ENCODE measurements at places on chromosomes 3 and 15. TPM values are rescaled to one million over a fixed set of nuclear protein-coding genes. Genes with fewer than 3 reads are reported as not detected.

The TEX55 gene
- total RNA-seq, result not detected

The FOXL2NB gene
- 5.2 TPM for total RNA-seq

The AMOTL2 gene
- total RNA-seq, result 150 TPM

The PLSCR2 gene
- total RNA-seq, result not detected

The NRROS gene
- total RNA-seq, result not detected

The SLC7A14 gene
- total RNA-seq, result 0.23 TPM

The MYZAP gene
- 0.41 TPM for total RNA-seq

The TTBK2 gene
- 14.8 TPM for total RNA-seq

The CLDN18 gene
- not detected for total RNA-seq

The CIB2 gene
- 6.5 TPM for total RNA-seq

The GNAT1 gene
- total RNA-seq, result not detected

The SLC2A2 gene
- not detected for total RNA-seq

The LRRC34 gene
- 1.0 TPM for total RNA-seq

The SGO1 gene
- 1.9 TPM for total RNA-seq

The RFT1 gene
- 19.2 TPM for total RNA-seq

The POLQ gene
- 1.3 TPM for total RNA-seq

The RPL4 gene
- 2,248 TPM for total RNA-seq

The GRAMD2A gene
- 0.77 TPM for total RNA-seq

The HIGD2B gene
- total RNA-seq, result not detected

The IMPG2 gene
- 0.26 TPM for total RNA-seq

The TWF2 gene
- total RNA-seq, result 103 TPM

The C3orf20 gene
- not detected for total RNA-seq

The KIF9 gene
- total RNA-seq, result 7.5 TPM

The SELENOS gene
- total RNA-seq, result 79.4 TPM

The LEO1 gene
- 25.5 TPM for total RNA-seq

The ACOX2 gene
- total RNA-seq, result 2.2 TPM

The WDR93 gene
- total RNA-seq, result not detected

The FSIP1 gene
- total RNA-seq, result 0.84 TPM

The DIPK2A gene
- total RNA-seq, result 19.1 TPM

The VPS13C gene
- 33.6 TPM for total RNA-seq

The GADL1 gene
- 0.09 TPM for total RNA-seq

The RABL3 gene
- total RNA-seq, result 16.8 TPM

The NR2F2 gene
- total RNA-seq, result 59.0 TPM

The GOLGA6D gene
- not detected for total RNA-seq

The KCNMB2 gene
- total RNA-seq, result not detected

The ANO10 gene
- total RNA-seq, result 45.4 TPM

The IL12A gene
- 3.0 TPM for total RNA-seq

The ITIH4 gene
- total RNA-seq, result 2.8 TPM

All from astrocyte (in vitro differentiated cells and primary cell).